Umbilical cord (tissue), 2 donors: ENCODE measurements at places on chromosomes 5 and 9. TPM values are rescaled to one million over a fixed set of nuclear protein-coding genes. Genes with fewer than 3 reads are reported as not detected.

PCDHB15 gene
- total RNA-seq, result 3.4 TPM

QRFP gene
- 0.48 TPM for total RNA-seq

C5orf52 gene
- not detected for total RNA-seq

ZDHHC21 gene
- 25.3 TPM for total RNA-seq

SEMA4D gene
- 28.2 TPM for total RNA-seq

SPATA31C1 gene
- 1.2 TPM for total RNA-seq

SH3PXD2B gene
- 30.6 TPM for total RNA-seq

DRD1 gene
- total RNA-seq, result 2.4 TPM

MAMDC2 gene
- total RNA-seq, result 3.1 TPM

HMCN2 gene
- 7.5 TPM for total RNA-seq

CYLC2 gene
- total RNA-seq, result 15.9 TPM

FBXW5 gene
- 75.8 TPM for total RNA-seq
